Activated CD4-positive, alpha-beta T cell treated with anti-CD3 and anti-CD28 coated beads for 4 hours (primary cell): ENCODE measurements at places on chromosomes 16 and 17.

- DNase-seq = no peak
Observed at GRCh38 chr16:9971907-9972306, 210.3 kb downstream of the GRIN2A start.

GRCh38 chr16:72944757-72945485 lies 103.0 kb downstream of the ZFHX3 start:
- no peak for DNase-seq

- DNase-seq = no peak
Observed at GRCh38 chr17:10316801-10317542, 55.8 kb downstream of the MYH13 start.

DNA sequence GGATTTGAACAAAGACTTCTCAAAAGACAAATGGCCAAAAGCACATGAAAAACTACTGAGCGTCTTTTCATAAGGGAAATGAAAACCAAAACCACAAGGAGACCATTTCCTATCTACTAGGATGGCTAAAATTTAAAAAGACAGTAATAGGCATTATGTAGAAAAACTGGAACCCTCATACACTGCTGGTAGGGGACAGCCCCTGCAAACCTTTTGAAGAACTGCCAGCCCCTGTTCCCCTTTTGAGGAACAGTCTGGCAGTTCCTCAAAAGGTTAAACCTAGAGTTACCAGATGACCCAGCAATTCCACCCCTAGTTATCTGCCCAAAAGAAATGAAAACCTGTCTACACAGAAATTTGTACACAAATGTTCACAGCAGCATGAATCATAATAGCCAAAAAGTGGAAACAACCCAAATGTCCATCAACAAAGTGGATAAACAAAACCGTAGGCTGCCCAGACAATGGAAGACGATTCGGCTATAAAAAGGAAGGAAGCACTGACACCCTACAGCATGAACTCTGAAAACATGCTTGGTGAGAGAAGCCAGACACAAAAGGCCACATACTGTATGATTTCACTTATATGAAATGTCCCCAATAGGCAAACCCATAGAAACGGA lies 22.9 kb downstream of the CDIP1 start:
- DNase-seq = no peak

DNA sequence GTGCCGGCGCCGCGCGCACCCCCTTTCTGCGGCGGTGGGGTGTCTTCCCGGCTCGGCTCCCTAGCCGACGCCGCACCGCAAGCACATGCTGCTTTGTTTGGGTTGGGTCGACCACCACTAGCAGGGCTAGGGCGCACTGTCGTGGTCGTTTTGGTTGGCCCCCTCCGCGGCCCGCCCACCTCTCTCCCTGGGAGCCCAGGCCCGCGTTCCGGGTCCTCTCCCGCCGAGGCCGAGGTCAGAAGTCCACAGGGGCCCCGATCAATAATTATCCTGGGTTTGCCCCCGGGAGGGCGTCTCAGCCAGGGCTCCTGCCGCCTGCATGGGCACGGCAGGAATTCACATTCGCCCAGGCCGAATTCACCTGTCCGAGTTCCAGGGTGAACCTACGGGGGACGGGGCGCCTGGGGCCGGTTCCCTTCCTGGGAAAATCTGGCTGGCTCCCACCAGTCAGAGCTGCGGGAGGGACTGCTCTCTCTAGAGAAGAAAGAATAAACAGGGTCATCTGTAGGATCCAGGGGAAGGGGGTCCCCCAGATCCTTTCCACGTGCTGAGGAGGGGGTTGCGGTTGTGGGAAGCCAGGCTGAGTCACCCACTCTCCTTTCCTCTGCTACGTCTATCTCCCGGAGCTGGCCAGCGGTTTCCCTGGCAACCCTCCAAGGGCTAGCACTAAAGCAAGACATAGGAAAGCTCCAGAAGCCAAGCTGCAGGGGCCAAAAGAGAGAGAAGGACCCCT lies 584 bp upstream of the STAT5B start:
- peak; percentile 41 for DNase-seq
